ENCODE measurements at places on chromosomes 13 and 19.

- DNase-seq: no peak
These were observed 1.8 kb downstream of the ZC3H13 start for GRCh38 chr13:46050771-46051170.

DNA sequence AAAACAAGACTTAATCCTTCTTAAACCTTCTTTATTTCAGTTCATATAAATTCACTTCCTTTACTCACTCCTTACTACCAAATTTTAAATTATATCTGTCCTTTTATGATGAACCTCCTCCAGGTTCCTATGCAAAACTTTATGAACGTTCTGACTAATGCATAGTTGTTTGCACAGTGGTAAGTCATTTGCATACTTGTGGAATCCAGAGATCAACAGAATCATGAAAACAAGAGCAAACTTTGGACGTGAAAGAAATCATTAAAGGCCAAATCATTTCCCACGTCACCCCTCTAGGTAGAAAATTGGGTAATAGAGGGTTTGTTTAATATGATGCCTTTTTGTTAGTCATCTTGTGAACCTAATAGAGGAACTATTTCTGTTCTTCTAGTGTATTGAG lies 32.3 kb upstream of the MYCBP2 start:
- DNase-seq: no peak

DNA sequence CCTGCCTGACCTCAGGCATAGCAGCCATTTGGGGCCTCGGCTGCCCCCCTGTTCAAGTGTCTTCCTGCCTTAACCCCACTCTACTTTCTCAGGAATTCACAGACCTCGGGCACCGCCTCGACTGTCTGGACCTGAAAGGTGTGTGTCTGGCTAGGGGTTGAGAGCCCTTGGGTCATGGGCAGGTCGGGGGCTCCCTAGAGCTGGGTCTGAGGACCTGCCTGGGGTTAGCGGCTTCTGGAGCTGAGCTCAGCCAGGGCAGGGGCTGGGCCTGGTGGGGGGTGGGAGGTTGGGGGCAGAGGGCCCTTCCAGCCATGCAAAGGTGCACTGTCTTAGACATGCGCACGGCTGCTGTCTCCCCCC lies 20.7 kb downstream of the NKPD1 start:
- no peak for DNase-seq

- no peak for DNase-seq
These were observed 125.8 kb upstream of the STARD13 start for GRCh38 chr13:33411312-33411711.

DNA sequence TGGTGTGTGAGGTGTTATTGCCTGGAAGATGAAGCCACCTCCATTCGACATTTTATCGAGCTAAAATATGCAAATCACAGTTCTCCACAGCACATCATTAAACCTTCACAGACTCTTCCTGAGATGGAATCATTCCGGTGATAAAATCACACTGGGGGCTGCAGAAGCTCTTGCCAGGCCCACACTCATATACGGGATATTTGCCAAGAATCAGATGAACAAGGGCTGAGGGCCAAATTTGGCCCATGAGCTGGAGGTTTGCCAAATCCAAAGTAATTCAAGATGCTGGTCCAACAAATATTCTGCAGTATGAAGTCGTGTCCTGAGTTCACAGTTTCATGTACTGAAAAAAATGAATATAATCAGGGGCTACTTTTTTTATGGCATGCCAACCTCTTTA lies 16.7 kb upstream of the RXFP2 start:
- no peak for DNase-seq

DNA sequence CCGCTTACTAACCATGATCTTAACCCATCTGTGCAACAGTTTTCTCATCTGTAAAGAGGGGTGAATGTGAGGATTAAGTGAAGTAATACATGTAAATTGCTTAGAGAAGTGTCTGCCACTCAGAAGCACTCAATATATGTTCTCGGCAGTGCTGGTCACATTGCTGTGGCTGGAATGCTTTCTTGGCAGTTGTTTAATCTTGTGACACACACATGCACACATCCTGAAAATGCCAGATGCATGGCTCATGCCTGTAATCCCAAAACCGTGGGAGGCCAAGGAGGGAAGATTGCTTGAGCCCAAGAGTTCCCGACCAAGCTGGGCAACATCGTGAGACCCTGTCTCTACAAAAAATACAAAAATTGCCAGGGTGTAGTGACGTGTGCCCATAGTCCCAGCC lies 4.9 kb upstream of the DMKN start:
- no peak for DNase-seq

- no peak for DNase-seq
These were observed 1676.9 kb downstream of the PCDH9 start for GRCh38 chr13:65553096-65553727.

DNA sequence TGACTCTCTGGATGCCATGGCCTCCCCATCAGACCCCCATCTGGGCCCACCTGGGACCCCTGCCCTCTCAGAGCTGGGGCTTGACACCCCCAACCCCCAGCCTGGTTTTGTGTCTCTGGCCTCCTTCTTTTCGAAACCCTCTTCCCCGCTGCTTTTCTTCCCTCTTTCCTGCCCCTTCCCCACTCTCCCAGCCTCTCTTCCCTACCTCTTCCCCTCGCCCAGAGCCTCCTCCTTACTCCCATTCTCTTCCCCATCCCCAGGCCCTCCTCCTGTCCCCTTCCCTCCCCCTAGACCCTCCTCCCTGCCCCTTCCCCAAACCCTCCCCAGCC lies 2.1 kb downstream of the TNFSF9 start:
- no peak for DNase-seq

DNA sequence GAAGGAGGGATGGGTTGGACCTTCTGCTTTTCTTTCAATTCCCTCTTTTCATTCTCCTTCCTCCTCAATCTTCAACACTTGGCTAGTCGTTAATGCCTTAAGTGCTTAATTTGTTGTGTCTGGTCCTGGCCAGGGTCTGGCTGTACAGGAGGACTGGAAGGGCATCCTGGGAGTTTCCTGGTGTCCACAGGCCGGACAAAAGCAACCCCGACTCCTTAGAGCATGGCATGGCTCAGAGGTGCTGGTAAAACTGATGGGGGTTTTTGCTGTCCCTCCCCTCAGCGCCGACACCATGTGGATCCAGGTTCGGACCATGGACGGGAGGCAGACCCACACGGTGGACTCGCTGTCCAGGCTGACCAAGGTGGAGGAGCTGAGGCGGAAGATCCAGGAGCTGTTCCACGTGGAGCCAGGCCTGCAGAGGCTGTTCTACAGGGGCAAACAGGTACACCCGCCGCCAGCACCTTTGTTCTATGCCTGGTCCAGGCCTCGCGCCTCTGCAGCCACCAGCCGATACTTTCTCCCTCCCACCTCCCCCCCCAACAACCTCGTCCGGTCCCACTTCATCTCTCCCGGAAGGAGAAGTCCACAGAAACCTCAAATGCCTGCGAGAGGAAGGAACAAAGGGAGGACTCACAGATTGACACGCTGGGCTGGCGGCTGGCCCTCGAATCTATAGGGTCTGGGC lies 1.4 kb downstream of the UHRF1 start:
- no peak for DNase-seq

GRCh38 chr13:111952032-111952431 lies 114.9 kb upstream of the SOX1 start:
- DNase-seq: no peak

DNA sequence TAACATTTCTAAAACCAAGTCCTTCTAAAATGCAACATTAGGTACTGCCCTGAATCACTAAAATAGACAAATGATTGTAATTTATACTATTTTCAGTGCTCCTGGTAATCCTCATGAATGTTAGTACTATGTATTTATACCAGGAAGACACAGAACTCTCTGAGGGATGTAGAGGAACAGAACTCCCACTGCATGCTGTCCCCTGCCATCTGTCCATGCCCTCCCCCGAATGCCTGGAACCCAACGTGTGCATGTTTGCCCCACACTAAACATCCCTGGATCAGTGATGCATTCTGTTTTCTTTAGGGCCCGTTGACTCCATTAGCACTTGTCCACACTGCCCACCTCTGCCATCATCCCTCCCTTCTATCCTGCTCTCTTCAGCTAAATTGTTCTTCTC lies 26.5 kb downstream of the ENOX1 start:
- no peak for DNase-seq
